ENCODE measurements at places on chromosomes 3 and 15.
A peak's percentile ranks its signal among the peaks of the same experiment; 100 is the strongest.

- DNase-seq, result no peak
Measured at GRCh38 chr3:48318713-48319468, 14.6 kb downstream of the SPINK8 start.

DNA sequence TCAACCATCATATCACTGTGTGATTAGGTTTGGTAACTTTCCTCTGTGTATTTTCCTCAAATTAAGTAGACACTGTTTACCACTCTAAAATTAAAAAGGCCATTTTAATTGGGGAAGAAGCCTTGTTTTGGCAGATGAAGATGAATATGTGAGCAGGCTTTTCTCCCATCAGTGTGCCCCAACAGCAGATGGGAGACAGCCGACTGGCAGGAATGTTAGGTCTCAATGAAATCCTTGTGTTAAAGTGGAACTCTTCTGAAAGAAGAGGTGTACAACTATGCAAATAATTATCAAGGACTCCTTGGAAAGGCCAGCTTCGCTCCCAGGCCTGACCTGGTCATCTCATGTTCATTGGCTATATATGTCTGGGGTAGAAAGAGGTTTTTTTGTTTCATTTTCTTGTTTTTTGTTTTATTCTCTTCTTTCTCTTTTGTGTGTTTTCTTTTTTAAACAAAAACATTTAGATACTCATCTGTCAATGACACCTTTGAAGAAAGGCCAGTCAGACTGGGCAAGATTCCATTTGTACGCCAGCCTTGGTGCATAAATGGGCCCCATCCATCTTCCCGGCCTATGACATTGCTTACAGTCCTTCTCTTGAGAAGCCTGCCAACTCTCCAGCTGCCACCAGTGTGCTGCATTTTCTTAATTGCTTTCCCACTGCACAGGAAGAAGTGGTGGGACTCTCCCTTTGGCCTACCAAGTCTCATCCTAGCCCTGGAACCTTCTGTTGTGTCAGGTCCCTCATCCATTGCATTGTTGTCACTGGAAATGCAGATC, 25.8 kb downstream of the LRTM1 start:
- DNase-seq, result no peak

DNA sequence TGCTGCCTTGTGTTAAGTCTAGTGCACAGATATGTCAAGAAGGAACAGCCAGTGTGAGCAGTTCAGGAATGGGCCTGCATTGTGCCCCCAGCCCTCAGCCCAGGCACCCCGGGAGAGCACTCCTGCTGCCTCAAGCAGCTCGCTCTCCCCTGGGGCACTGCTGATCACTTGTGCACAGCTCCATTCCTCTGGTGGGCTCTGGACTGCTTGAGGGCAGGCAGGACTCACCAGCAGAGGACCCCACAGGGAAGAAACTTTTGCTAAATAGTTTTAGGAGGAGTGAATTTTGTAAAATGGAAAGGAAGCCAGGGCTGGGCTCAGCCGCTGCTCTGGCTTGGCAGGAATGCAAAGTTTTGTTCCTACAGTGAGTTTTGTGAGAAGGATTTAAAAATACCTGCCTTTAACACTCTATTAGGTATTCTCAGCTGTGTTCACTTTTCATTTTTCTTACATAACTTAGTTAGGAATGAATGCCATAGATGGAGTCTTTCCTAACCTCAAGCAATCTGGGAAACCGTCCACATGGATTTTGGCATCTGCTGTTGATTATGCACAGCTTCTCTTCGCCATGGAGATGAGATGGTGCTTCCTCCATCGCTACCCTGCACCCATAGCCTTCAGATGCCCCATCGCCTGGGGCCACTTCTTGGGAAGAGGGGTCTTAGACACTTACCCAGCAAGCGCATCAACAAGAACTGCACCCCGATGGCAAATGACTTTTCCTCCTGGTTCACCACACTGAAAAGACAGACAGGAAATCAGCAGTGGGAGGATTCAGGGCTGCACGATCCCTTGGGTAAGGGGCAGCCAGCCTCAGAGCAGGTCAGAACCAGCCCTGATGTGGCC, 42.3 kb upstream of the RAB6B start:
- no peak for DNase-seq

DNA sequence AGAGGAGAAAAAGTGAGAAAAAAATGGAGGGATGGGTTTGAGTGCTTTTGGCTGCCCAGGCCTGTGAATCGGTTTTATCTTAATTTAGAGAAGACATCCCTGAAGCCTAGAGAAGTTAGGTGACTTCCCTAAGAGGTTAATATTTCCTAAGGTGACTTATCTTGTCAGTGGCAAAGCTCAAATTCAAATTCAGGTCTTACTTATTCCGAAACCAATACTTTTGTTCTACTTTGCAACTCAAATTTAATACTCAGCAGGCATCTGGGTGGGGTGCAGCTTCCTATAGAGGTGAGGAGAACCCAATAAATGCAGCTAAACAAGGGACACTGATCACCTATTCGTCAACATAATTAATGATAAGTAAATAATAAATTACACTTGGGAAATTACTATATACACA, 54.9 kb upstream of the MYRIP start:
- DNase-seq, result no peak

DNA sequence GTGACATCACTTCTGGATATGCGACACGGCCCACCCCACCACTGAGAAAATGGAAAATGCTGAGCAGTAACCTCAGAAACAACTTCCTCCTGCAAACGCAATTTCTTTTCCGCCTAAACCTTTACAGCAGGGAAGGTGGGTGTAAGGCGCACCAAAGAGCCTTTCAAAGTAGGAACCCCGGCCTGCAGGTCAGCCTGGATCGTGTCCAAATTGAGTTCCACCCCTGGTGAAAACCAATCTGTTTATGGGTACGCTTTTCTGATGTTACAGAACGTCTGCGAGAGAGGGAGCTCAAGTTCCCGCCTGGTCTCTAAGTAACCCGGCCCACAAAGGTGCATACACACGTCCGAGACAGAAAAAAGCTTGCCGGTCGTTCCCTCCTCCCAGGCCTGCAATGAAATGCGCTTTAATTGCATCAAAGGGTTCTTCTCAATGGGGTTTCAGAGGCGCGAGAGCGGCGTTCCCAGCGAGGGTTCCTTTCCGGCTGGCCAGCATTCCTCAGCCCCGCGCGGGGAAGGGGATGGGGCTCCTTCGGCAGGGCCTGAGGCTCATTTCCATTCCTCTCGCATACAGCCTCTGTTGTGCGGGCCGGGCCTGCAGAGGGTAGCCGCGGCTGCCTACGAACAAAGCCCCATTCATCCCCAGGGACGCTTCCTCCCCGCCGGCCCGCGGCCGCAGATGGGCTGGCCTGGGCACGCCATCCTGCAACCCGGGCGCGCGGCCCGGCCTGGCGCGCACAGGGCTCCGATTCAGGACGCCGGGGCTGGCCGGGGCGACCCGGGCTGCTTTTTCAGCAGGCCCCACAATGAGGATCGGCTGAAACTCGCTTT, 138.1 kb downstream of the TMCO5A start:
- DNase-seq, result no peak

DNA sequence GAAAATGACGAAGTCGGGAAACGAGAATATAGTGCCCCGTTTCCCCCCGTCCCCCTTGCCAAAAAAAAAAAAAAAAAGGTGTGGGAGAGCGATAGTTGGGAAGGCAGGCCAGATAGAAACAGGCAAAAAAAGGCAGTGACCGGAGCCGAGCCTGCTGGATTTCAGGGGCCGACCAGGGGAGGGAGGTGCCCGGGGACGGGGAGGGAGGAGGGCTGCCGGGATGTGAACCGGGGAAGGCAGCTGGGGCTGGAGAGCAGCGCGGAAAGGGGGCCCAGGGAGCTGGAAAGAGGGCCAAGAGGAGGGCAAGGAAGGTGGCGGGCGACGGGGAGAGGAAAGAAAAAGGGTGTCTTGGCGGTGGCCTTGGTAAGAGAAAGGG, 837 bp downstream of the LRRN1 start:
- DNase-seq, result no peak

DNA sequence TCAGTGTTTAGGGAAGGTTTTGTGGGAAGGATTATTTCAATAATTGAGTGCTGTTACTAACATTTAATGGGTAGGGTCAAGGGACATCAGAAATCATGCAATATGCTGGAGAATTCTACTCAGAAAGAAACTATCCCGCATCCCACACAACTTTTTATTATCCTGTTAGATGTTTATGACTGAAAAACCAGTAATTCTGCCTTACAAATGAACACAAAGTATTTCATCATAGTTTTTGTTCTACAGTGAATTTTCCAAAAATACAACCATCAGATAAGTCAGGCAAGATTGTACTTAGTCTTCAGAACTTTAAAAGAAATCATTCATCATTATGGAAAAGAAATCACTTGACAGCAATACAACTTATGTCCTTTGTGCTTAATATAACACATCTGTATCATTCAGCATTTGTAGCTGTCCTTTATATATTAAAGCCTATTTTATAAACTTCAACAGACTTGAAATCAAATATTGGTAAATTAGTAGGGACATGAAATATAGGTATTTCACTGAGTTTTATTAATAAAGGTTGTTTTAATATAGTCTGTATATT, 61.9 kb downstream of the TRPM7 start:
- no peak for DNase-seq

- peak; percentile 20 for DNase-seq
Measured at GRCh38 chr3:9028134-9028533, 64.9 kb upstream of the RAD18 start.

DNA sequence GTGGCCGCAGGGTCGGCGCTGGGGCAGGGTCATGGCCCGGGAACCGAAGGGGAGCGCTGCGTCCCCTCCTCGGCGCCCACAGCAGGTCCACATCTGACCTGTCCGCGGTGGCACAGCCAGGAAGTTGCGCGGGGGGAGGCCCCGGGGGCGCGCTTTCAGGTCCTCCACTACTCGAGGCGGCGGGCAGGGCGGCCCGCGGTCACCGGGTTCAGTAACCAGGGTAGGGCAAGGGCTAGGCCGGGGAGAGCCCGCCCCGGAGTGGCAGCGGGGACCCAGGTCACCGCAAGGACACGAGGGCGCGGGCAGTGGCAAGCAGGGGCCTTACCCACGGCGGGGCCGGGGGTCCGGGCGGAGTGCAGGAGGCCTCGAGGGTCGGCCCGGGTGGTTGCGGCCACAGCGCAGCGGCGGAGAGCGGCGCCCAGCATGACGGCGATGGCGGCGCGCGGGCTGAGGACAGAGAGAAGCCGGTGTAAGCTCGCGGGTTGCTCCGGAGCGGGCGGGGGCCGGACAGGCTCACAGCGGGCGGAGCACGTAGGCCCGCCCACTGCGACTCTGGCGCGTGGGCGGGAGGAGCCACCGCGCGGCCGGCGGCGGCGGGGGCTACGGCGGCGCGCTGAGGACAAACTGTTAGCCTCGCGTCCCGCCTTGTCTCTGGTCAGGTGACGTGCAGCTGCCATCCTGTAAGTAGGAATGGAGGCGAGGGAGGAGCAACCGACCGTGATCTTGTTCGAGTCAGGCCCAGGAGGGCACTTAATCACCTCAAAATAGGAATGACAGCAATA, at the start of gene COX5A:
COX5A (minus strand) TSS at position 484 of the 782 bp plus-strand sequence; CDS start at position 425, 59 bp downstream.
- DNase-seq, result peak; percentile 95

GRCh38 chr3:130712718-130713423, 33.8 kb downstream of the PIK3R4 start:
- no peak for DNase-seq

- no peak for DNase-seq
Measured at GRCh38 chr15:84595660-84596059, 5.1 kb upstream of the ZSCAN2 start.

GRCh38 chr3:131630097-131630496, 127.3 kb upstream of the MRPL3 start:
- DNase-seq, result no peak

- no peak for DNase-seq
Measured at GRCh38 chr15:84791763-84792162, 25.4 kb upstream of the ALPK3 start.

GRCh38 chr3:69329892-69330291, 56.0 kb downstream of the FRMD4B start:
- DNase-seq, result no peak

DNA sequence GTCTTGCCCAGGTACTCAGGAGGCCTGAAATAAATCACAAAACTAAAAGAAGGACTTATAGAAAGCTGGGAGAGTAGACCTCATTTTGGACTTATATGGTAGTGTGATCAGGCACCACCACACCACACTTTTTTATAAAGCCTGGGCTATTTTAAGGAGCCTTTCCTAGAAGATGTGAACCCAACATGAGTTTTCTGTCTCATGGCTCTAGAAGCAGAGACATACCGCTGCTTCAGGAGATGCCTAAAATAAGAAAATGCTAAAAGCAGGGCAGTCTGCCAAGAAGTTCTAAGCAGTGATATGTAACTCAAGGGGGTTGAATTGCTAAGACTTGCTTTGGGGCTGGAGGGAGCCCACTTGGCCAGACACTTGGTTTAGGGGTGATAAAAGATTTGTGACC, 49.6 kb downstream of the SUMF1 start:
- no peak for DNase-seq

GRCh38 chr3:101988596-101988995, 139.3 kb downstream of the NFKBIZ start:
- DNase-seq, result no peak

DNA sequence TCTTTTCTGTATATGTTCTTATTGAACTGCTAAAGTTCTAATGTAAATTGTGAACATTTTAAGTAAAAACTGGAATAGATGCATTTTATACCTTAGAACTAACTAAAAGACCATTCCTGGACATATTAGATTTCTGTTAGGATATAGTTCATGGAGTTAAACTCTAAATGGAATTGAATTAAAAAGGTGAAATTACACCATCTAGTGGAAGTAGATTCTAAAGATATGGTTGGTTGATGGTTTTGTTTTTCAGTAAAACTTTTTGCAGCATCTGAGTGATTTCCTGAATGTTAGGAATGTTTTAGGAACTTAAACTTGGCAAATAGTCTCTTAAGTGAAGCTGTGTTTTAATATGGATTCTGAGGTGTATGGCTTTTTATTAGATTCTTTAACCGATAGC, 96.8 kb downstream of the SLMAP start:
- DNase-seq, result no peak
